Aorta (tissue), 5 donors: ENCODE measurements at places on chromosomes 16 and 17. TPM values are rescaled to one million over a fixed set of nuclear protein-coding genes. Genes with fewer than 3 reads are reported as not detected.

Gene CES1
- total RNA-seq: 92.8 TPM

Gene PMFBP1
- total RNA-seq: 0.66 TPM

Gene HNF1B
- not detected for total RNA-seq

Gene PGS1
- total RNA-seq: 67.0 TPM

Gene OTOP2
- total RNA-seq: not detected

Gene ARHGAP23
- total RNA-seq: 110 TPM

Gene ASPA
- 6.6 TPM for total RNA-seq

- no peaks in the 10 kb centered on the region for H3K36me3 ChIP-seq
- no peak within 1 kb of the TSS for H3K27ac ChIP-seq
- no peak for DNase-seq
Observed at GRCh38 chr17:66834919-66835454, at the start of gene CACNG5. Gene CACNG5, plus strand, starts transcription at chr17:66835117. Its CDS starts 42,216 bp downstream, at chr17:66877333.

GRCh38 chr16:85068746-85069145, 41.2 kb downstream of the KIAA0513 start:
- peaks cover 2% of the 10 kb centered on the region for H3K36me3 ChIP-seq
- H3K27me3 ChIP-seq: no peaks in the 10 kb centered on the region
- no peak overlapping the region for H3K27ac ChIP-seq
- no peak overlapping the region for H3K4me3 ChIP-seq
- DNase-seq: no peak

DNA sequence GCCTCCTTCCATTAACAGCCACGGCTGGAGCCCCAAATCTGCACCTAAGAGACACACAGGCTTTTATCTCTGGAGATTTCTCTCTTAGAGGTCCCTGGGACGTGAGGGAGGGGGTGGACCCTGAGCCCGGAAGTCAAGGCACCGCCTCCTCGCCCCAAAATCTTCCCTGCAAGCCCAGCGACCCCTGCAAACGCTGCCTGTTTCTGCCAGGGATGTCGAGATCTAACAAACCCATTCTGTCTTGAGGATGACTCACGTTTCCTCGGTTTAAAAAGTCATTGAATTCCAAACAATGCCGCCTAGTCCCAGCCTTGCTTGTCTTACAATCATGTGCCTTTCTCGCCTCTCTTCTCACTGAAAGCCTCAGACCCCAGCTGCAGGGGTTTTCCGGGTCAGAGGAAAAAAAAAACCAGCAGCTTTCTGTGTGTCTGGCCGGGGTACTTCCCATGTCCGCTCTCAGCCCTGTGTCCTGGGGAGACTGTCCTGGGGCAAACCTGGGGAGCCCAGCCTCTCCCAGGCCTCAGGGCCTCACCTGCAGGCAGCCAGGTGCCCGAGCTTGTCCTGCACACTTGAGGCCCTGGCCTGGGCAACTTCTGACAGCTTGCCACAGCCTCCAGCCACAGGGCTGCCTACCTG, 15.4 kb downstream of the ARL2BP start:
- H3K4me3 ChIP-seq: no peak overlapping the region
- peak; percentile 59 for DNase-seq
- no peaks in the 10 kb centered on the region for H3K4me1 ChIP-seq
- no peaks in the 10 kb centered on the region for H3K36me3 ChIP-seq

DNA sequence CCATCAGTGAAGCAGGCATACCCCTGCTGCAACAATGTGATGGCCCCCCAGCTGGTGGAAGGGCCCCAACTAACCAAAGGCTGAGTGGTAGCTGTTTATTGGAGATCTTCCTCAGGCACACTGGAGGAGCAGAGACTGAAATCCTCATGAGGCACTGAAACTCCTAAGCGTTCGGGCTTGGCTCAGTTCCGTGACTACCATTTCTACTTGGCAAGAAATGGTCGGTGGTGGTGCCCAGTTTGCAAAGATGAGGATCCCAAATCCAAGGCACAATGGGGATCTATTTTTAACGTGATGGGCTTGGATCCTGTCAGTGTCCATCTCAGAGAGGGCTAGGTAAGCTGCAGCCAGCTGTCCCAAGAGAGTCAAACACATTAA, 82.8 kb downstream of the TNFRSF13B start:
- H3K4me3 ChIP-seq: no peak overlapping the region
- H3K27me3 ChIP-seq: no peaks in the 10 kb centered on the region
- H3K36me3 ChIP-seq: no peaks in the 10 kb centered on the region
- DNase-seq: no peak

- peaks cover 3% of the 10 kb centered on the region for H3K4me1 ChIP-seq
- H3K36me3 ChIP-seq: no peaks in the 10 kb centered on the region
- DNase-seq: peak; percentile 100
- H3K27ac ChIP-seq: peak overlapping the region; percentile 23
- no peaks in the 10 kb centered on the region for H3K27me3 ChIP-seq
Observed at GRCh38 chr17:49677134-49677932, 564 bp downstream of the SPOP start.

GRCh38 chr16:67280090-67281015, 1.0 kb downstream of the PLEKHG4 start:
- no peaks in the 10 kb centered on the region for H3K36me3 ChIP-seq
- no peaks in the 10 kb centered on the region for H3K27me3 ChIP-seq
- H3K4me1 ChIP-seq: no peaks in the 10 kb centered on the region
- DNase-seq: no peak
- H3K4me3 ChIP-seq: no peak overlapping the region
- no peak overlapping the region for H3K27ac ChIP-seq

GRCh38 chr16:11391576-11391975, 46.3 kb downstream of the RMI2 start:
- H3K27me3 ChIP-seq: no peaks in the 10 kb centered on the region
- no peak overlapping the region for H3K4me3 ChIP-seq
- no peaks in the 10 kb centered on the region for H3K4me1 ChIP-seq
- H3K36me3 ChIP-seq: no peaks in the 10 kb centered on the region
- peak; percentile 67 for DNase-seq
- H3K27ac ChIP-seq: no peak overlapping the region

GRCh38 chr17:81832608-81833159, 407 bp downstream of the MCRIP1 start:
- H3K36me3 ChIP-seq: no peaks in the 10 kb centered on the region
- peak overlapping the region; percentile 9 for H3K27ac ChIP-seq
- no peak for DNase-seq

DNA sequence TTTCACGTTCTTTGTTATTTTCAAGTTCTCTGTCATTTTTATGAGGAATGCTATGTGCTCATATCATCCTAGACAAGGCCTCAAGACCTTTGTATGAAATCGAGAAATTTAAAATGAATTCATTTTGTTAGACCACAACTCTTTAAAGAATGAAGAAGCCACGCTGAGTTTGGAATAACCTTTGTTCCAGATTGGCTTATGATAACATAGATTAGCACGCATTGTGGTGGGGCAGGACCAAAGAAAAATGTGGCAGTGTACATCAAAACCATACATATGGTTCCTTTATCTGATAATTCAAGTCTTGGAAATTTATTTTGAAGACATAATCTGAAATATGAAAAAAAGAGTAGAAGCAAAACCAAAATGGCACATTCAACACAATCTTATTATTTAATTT, 2.2 kb downstream of the HSD17B2 start:
- H3K27ac ChIP-seq: no peak overlapping the region
- no peak for DNase-seq
- H3K27me3 ChIP-seq: no peaks in the 10 kb centered on the region

GRCh38 chr16:86215979-86216585, 294.2 kb upstream of the FOXF1 start:
- H3K4me1 ChIP-seq: no peaks in the 10 kb centered on the region
- H3K4me3 ChIP-seq: no peak overlapping the region
- H3K36me3 ChIP-seq: no peaks in the 10 kb centered on the region
- no peaks in the 10 kb centered on the region for H3K27me3 ChIP-seq
- no peak for DNase-seq
- H3K27ac ChIP-seq: no peak overlapping the region

DNA sequence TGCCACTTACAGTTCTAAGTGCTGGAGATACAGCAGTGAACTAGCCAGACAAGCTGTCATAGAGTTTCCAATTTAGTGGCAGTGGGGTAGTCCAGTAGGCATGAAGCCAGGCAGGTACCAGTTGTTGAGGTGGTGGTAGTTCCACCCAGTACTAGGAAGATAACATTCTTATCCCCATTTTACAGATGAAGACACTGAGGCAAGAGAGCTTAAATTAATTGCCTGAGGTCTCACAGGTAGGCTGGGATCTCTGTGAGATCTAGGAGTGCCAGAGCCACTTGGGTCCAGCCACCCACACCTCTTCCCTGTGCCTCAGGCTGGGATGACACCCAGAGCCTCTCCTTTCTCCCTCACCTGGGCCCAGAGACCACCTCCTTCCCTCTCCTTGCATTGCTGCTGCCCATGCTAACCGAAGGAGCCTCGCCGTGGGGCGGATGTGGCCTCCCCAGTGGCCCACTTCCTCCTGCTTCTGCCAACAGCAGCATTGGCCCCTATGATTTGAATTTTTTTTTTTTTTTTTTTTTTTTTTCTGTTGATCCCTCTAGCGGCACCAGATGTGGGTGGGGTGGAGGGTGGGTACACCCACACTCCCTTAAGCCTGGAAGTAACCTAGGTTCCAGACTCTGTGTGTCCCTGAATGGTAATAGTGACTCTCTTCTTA, 114.0 kb downstream of the PRKCB start:
- no peaks in the 10 kb centered on the region for H3K27me3 ChIP-seq
- no peak overlapping the region for H3K27ac ChIP-seq
- no peaks in the 10 kb centered on the region for H3K36me3 ChIP-seq
- no peak overlapping the region for H3K4me3 ChIP-seq

- H3K27me3 ChIP-seq: no peaks in the 10 kb centered on the region
- H3K4me3 ChIP-seq: no peak overlapping the region
- no peak for DNase-seq
- no peak overlapping the region for H3K27ac ChIP-seq
Observed at GRCh38 chr16:65739518-65739917, 617.7 kb upstream of the CDH11 start.

DNA sequence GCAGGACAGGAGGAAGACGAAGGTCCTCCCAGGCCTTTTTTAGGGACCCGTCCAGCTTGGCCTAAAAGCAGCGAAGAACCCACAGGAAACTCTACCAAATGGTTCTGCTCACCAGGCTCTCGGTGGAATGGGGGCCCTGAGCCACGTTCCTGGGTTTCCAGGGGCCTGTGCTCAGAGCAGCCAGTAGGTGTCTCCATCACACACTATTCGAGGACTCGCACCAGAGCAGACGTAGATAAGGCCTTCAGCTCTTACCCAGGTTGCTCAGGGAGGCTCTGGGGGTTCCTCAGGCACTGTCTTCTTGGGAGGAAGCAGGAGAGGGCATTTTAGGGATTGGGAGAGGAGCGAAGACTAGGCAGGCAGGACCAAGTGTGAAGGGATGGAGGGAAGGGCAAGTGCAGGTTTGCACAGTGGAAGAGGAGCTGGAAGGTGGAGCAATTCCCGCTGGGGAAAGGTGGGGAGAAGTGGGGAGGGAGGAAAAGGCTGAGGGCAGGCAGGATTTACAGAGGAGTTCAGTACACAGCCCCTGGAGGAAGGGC, 157.1 kb downstream of the RGS9 start:
- DNase-seq: no peak
- H3K4me3 ChIP-seq: no peak overlapping the region
- no peaks in the 10 kb centered on the region for H3K36me3 ChIP-seq
- H3K27ac ChIP-seq: no peak overlapping the region
- H3K27me3 ChIP-seq: no peaks in the 10 kb centered on the region

DNA sequence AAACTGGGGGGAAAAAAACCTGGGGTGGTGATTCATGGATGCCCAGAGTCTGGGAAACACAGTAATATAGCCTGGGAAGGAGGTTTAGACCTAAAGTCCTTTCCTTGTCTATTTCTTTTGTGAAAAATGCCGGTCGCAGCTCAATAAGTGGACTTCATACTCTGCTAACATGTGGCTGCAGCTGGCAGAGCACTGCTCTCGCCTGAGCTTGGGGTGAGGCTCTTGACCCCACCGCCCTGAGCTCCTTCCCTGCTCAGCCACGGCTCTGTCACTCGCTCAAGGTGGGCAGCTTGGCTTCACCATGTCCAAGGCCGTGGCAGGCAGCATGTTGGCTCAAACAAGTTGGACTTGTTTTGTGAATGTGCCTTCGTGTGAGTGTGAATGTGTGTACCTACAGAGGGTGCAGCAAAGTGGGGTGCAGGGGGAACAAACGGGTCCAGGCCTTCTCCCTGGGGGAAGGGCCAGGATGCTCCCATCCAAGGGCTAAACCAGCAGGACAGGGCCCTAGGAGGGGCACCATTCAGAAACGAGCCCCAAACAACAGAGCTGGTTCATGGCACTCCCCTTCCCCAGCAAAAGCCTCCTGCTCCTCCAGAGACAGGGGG, 4.9 kb downstream of the FA2H start:
- no peak for DNase-seq
- no peaks in the 10 kb centered on the region for H3K27me3 ChIP-seq
- no peak overlapping the region for H3K4me3 ChIP-seq
- no peaks in the 10 kb centered on the region for H3K4me1 ChIP-seq
- no peaks in the 10 kb centered on the region for H3K36me3 ChIP-seq
- no peak overlapping the region for H3K27ac ChIP-seq

DNA sequence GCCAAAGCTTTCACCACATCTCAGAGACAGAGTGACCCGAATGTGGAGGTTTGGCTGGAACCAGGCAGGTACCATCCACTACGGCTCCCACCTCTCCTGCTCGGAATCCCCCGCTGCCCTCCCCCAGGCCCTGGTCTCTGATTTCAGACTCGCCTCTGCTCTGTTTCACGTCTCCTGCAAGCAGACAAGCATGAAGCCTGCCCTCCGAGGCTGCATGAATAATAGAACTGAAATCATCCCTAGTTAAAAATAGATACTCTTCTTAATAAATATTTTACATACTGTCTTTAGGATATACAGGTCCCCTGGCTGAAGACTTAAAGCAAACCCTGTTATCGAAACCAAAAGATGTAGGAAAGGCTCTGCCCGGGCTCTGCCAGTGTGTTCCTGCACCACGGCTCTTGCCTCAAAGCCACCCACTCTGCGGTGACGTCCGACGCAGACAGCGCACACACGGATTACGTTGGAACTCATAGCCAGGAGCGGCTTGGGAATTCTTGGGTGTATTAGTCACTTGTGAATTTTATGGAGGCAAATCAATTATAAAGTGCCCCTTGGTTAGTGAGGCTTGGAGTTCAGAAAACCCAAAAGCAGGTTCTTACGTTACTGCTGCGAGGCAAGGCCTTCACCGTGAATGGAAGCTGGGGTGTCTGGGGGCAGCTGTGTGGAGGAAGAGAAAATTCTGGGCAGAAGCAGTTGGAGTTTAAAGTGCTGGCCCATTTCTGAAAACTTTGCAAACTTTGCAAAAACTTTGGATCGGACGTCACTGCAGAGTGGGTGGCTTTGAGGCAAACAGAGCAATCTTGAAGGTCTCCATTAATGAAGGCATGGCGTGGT, 25.6 kb upstream of the NPTX1 start:
- H3K27me3 ChIP-seq: no peaks in the 10 kb centered on the region
- no peak overlapping the region for H3K27ac ChIP-seq
- no peaks in the 10 kb centered on the region for H3K4me1 ChIP-seq

DNA sequence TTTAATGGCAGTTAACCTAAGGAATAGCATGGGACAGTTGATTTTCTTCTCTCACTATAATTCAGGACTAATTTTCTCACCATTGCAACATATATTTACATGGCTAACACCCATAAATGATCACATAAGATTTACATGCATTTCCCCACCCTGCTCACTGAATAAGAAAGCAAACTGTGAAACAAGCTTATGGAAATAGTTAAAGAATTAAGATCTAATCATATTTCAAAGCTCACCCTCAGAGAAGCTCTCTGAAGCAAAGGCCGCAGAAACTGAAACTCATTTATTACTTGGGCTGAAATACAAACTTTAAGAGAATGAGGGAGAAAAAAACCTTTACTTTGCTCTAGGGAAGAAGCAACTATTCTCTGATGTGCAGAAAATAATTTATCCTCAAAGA, 218.7 kb upstream of the AXIN2 start:
- no peaks in the 10 kb centered on the region for H3K27me3 ChIP-seq
- H3K27ac ChIP-seq: no peak overlapping the region
- H3K36me3 ChIP-seq: no peaks in the 10 kb centered on the region
- H3K4me3 ChIP-seq: no peak overlapping the region

- H3K4me3 ChIP-seq: no peak within 1 kb of the TSS
- DNase-seq: no peak
- no peaks in the 10 kb centered on the region for H3K36me3 ChIP-seq
- H3K27me3 ChIP-seq: no peaks in the 10 kb centered on the region
Observed at GRCh38 chr17:48589831-48590606, at the start of gene HOXB3. Gene HOXB3, minus strand, starts transcription at chr17:48590241. Its CDS starts 37,767 bp downstream, at chr17:48552474.
